ENCODE measurements at places on chromosomes 5 and 9.

- no peak for DNase-seq
Observed at GRCh38 chr5:124162767-124163532, 583.5 kb downstream of the ZNF608 start.

DNA sequence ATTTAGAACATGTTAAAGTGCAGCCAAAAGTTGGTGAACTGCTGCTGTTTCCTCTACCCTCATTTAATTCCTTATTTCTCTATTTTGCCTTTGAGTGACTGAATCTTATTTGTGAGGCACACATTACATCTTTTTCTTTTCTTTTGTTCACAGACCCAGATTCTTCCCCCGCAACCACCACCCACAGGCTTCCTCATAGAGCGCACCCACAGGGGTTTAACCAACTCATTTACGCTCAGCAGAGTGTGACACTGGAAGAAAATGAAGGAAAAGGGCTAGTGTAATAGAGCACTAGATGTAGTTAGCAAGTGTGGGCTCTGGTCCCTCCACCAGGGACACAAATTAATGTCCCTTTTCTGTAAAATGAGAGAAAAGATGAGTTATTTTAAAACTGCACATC is 200.7 kb downstream of the PARP8 start:
- no peak for DNase-seq

GRCh38 chr9:98132158-98132557 is 13.1 kb upstream of the TRIM14 start:
- DNase-seq, result no peak

- DNase-seq, result no peak
Observed at GRCh38 chr9:107838766-107839165, 349.2 kb upstream of the KLF4 start.

DNA sequence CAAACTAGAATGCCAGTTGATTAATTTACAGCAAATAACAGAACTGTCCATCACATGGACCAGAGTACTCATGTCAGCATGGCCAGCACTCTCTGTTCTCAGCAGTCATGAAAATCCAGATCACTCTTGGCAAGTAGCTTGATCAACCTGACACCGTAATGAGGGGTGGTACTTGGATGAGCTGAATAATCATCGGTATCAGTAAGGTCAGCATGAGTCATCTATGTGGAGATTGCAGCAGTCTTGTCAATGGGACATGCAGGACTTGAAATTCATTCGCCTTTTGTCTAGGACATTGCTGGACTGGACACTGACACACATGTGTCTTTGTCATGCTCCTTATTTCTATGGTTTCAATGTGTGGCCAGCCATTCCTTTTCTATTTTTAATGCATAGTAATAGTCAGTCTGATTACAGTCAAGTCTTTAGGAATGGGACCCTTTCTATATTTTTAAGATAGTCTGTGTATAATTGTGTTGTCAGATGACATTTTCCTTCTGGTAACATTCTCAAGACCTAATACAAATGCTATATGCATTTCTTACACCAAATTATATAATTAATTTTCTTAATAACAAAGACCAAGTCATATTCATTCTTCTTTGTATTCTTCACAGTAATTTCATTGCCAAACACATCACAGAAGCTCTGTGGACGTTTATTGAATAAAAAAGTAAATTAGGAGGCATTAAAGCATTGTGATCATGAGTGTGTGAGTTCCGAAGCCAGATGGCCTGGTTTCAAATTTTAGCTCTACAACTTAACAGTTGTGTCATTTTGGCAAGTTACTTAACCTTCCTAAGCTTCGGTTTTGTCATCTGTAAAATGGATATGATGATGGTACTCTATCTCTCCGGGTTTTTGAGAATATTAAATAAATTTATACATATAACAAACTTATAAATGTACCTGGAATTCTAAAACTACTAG is 57.4 kb downstream of the ADAMTSL1 start:
- DNase-seq, result no peak

- no peak for DNase-seq
Observed at GRCh38 chr5:159444441-159445082, 114.3 kb upstream of the IL12B start.

GRCh38 chr9:36842560-36843530 is 191.2 kb downstream of the PAX5 start:
- no peak for DNase-seq

DNA sequence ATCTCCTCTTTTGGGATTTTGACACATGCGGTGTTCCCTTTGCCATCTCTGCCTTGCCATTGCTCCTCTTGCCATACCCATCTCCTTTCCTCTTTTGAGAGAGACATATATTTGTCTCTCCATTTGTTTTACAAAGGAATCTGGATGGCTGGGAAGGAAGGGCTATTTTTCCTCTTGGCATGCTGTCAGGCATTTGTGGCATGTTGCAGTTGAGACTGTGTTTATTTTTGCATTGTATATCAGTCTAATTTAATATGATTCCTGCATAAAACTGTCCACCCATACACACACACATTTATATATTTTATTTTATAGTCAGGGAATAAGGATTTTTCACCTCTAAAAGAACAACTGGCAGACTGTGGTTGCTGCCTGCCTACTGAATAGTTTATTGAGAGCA is 1105.8 kb upstream of the SEMA6A start:
- no peak for DNase-seq

DNA sequence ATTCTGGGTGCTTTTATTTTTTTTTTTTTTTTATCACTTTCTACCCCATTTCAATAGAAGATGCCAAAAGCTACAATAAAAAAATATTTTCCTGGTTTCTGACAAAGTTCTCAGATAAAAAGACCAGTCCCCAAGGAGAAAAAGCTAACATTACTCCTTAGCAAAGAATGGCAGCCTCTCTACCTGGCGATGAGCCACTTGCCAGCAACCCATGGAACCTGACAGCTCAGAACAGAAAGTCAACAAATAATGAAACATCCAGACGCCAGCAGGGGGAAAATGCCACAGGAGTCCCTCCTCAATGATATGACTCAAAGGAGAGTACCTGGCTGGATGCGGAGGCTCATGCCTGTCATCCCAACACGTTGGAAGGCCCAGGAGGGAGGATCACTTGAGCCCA is 123.2 kb downstream of the MYO10 start:
- DNase-seq, result no peak

- no peak for DNase-seq
Observed at GRCh38 chr5:112691758-112692157, 45.9 kb upstream of the APC start.

DNA sequence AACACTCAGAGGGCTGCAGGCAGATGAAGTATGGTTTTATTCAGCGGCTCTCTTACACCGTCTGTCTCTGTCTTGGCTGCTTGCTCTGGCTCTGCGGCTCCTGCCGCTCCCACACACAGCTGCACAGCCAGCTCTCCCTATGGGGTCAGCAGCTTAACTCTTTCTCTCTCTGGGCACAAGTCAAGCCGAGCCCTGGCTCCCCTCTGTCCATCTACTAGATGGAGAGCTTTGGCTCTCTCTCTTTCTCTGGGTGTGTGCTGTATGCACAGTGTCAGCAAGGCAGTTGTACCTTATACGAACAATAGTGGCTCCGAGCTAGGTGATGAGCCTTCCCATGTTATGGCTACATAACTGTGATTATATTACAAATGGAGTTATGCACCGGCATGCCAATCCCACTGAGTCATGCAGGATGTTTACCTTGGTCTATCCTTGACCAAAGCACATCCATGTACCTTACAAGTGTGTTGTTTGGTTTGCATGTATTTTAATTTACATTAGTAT is 19.3 kb upstream of the PPP2CA start:
- DNase-seq, result no peak

GRCh38 chr5:132458651-132459030 is 31.9 kb downstream of the IRF1 start:
- DNase-seq, result no peak

DNA sequence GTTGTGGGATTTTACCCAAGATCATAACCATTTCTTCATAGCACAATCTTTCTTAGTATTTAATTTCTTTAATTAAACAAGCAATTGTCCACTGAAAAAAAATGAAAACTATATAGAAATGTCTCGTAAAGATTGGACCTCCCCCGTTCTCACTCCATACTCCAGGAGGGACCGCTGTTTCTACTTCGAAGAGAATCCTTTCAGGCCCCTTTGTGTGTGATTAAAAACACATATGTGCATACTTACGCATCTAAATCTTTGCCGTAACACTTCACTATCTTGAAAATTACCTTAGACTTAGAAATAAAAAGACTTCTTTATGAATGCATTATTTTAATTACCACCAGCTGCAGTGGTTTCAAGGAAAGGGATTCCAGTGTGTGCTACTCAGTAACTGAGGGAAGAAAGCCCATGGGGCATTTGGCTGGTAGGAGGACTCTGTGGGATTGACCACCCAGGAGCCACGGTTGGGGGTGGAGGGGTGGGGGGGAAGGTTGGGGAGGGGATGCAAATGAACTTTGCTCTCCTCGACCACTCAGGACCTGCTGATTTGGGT is 209.1 kb downstream of the FAM114A2 start:
- DNase-seq, result no peak

DNA sequence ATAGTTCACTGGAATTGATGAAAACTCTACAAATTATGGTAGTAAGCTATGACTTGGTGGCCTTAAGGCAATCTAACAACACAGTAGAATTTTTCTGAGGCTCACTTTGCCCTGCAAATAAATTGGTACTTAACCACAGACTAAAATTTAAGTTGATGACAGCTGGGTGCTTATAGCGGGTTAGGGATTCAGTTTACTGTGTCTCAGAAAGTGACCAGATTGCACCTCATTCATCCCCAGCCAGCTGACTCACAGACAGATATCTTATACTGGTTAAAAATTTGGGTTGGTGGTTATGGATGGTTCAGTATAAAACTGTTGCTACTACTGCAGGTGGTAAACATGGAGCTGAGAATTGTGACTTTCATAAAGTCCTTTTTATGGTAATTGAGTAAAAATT is 2.8 kb downstream of the CKS2 start:
- DNase-seq, result no peak

DNA sequence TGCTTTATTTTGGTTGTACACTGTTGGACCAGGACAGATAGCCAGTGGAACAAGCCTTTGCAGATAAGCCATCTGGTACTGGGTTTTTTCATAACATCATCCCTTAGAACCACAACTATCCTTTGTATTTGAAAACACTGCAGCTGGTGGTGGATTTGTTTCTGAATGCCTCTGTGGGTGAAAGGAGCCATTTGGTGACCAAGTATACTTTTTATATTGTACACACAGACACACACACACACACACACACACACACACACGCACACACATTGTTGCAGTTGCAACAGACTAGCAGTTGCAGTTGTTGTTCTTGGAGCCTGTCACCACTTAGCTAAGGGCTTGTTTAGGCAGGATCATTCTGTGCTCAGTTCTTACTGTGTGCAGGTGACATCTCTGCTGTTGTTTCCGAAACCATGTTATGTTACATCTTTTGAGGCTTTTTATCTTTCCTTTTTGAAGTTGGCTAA is 22.9 kb upstream of the CAVIN4 start:
- no peak for DNase-seq

DNA sequence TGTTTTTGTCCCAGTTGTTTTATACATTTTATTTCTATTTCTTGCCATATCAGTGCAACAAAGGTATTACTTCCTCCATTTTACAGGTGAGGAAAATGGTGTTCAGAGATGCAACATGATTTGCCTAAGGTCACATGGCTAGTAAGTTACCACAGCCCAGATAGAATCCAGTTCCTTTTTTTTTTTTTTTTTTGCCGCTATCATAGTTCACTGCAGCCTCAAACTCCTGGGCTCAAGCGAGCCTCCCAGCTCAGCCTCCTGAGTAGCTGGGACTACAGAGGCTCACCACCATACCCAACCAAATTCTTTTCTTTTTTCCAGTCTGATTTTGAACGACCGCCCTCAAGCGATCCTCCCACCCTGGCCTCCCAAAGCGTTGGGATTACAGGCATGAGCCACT is 480 bp upstream of the CCDC69 start:
- DNase-seq, result no peak

- no peak for DNase-seq
Observed at GRCh38 chr5:4857761-4858160, 282.4 kb upstream of the ADAMTS16 start.

DNA sequence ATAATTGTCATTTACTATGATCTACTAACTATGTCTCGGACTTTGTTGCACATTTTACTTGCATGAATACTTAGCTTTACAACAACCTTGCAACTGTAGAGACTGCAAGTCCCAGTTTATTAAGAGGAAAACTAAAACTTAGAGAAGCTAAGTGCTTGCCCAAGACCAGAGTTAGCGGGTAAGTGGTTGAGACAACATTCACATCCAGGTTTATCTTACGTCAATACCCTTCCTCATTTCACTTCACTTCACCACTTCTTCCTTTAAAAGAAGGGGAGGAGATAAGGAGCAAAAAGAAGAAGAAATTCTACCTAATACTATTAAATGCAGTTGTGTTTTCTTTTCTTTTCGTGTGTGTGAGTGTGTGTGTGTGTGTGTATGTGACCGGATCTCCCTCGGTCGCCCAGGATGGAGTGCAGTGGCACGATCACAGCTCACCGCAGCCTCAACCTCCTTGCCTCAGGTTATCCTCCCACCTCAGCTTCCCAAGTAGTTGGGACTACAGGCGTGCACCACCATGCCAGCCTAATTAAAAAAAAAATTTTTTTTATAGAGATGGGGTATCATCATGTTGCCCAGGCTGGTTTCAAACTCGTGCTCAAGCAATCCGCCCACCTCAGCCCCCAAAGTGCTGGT is 37.4 kb downstream of the MEGF9 start:
- DNase-seq, result no peak

DNA sequence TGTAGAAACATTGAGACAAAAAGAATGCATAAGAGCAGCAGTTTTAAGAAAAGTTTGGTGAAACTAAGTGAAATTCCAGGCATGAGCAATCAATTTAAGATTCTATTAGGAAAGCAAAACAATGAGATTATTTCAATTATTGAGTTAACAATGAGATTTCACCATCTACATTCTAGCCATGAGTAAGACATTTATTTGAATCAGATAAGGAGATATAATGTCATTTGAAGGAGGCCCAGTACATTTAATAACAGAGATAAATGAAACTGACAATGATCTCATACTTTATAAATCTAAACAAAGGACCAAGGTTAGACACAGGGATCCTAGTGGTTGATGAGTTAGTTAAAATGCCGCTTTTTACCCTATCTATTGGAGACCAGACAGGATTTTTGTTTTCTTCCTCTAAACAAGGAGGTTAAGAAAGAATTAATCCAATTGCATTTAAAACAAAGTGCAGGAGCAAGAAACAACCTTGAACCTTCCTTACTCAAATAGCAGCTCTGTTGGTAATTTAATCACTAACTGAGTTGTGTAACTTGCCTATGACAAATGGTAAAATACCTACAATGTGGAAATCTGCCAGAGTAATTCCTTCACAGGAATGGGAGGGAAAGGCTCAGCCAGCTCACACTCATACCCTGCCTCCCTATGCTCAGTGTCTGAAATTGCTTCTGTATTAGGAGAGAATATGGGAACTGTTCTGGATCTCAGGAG is 103.5 kb upstream of the NR3C1 start:
- DNase-seq, result no peak

DNA sequence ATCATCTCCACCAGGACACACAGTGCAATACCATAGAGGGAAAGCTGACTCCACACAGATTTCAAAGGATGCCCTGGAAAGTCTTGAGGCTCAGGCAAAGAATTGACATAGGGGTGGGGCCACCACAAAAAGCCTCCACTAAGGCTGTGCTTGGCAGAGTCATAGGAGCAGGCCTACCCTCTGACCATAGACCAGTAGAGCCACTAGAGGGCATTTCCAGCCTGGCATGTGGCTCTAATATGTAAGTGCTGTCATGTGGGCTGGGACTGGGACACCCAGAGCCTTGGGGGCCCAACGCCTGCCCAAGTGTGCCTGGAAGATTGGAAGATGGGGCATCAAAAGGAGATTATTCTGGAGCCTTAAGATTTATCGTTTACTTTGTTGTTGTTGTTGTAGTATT is 726.0 kb downstream of the DNAH5 start:
- DNase-seq, result no peak

Measured in activated CD8-positive, alpha-beta memory T cell treated with anti-CD3 and anti-CD28 coated beads for 1 hour (primary cell).